ENCODE measurements at places on chromosomes 11 and 22. TPM values are rescaled to one million over a fixed set of nuclear protein-coding genes. Genes with fewer than 3 reads are reported as not detected.
A peak's percentile ranks its signal among the peaks of the same experiment; 100 is the strongest.

GRCh38 chr11:64734811-64735724 lies 8.9 kb downstream of the RASGRP2 start:
- no peak for DNase-seq

DNA sequence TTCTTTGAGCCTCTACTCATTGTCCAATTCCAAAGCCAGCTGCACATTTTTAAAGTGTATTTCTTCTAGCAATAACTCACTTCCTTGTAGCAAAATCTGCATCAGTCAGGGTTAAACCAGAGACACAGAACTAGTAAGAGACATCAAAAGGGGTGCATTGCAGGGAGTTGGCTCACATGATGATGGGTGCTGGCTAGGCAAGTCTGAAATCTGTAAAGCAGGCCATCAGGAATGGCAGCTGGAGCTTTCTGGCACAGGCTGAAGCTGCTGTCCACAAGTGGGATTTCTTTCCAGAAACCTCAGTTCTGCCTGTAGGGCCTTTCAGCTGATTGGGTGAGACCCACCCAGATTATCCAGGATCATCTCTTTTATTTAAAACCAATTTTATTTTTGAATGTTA lies 698.1 kb downstream of the NTM start:
- no peak for DNase-seq

DNA sequence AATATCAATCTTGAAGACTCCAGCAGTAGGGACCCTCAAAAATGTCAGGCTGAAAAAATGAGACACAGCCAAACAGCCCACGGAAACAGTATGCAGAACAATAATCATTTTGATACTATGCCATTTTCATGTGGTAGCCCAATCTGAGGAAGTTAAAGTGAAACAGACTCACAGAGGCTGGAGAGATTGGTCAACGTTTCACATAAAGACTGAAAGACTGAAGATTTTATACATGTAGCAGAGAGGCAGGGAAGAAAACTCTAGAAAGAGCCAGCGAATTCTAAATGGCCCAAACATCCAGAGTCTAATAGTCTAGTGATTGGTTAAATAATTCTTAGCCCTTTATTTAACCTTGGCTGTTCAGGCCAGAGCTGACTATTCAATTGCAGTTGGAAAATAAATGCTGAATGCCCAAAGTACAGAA lies 49.4 kb downstream of the MAML2 start:
- peak; percentile 41 for DNase-seq

GRCh38 chr11:9176136-9176535 lies 84.7 kb upstream of the SCUBE2 start:
- DNase-seq, result no peak

DNA sequence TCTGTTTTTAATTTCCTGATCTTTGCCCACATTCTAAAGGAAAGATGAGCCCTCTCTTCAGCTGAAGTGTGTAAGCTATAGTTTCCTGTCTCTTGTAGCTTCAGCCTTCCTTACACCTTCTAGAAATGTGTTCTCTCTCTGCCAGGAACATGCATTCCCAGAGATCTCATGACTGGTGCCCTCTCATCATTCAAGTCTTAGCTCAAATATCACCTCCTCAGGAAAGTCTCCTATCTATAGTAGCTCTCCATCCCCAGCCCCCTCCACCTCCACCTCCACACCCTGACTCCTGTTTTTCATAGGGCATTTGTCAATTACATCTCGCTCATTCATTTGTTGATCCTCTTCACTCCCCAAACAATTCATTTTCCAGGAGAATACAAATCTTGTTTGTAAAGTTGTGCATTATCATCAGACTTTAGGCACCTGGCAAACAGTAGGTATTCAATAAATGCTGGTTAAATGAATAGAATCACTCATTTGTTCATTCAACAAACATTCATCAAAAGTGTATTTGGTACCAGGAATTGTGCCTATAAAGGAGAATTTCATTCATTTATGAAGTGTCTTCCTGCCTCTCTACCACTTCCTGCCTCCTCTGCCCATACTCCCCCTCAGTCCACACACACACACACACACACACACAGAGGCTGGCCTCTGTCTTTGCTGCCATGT lies 160.3 kb downstream of the BBOX1 start:
- no peak for DNase-seq

- DNase-seq, result no peak
Measured at GRCh38 chr22:35128637-35129036, 62.7 kb downstream of the ISX start.

GRCh38 chr11:76257074-76257719 lies 50.9 kb upstream of the WNT11 start:
- no peak for DNase-seq

DNA sequence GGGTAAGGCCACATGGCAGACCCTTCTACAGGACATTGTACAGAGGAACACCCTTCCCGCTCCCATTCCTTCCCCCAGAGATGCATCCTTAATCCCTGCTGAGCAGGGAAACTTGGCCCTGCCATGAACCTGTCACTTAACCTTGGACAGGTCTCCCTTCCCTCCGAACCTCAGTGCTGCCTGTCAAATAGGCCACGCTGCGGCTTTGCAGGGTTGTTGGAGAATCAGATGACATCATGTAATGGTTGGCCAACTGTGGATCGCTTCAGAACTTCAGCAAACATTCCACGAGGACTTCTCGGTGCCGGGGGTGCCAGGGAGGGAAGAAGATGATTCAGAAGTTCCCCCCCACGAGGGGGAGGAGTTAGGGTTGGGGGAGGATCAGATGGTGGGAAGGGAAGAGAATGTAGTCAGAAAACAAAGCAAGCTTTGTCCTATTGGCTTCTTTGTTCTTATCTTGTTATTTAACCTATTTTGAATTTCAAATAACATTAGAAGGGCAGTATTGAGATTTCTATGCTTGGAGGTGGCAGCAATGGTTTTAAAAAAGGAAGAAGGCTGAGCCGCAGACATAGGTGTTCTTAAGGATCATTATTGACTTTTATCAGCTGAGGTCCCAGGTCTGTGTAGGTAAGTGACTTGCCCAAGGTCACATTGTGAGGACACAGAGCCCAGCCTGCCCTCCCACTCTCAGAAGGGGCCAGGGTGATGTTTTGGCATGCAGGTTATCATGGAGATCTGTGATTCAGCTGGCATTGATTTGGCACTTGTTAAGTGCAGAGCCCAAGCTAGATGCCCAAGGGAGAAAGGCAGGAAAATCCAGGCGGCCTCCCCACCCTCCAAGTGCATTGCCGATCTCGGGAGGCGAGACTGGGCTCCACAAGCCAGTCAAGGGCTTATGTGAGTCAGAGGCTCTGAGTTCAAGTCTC lies 3.1 kb downstream of the CDC42EP1 start:
- peak; percentile 93 for DNase-seq

- DNase-seq, result no peak
Measured at GRCh38 chr11:92828556-92828955, 140.9 kb upstream of the MTNR1B start.

DNA sequence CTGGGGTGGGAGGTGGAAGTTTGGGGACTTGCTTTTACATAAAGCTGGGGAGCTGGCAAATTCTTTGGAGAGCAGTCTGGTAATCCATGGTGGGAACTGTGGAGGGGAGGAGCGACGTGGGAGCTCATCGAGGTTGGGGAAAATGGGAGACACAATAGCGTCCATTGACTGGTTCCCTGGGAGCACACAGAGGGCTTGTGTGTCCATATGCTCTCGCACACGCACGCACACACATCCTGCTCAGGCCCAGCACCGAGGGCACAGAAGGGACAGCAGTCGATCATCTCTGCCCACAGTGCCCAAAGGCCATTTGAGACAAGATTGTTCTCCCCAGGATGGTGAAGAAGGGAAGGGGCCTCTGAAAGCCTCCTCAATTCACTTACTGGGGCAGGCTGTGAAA lies 53.7 kb downstream of the FBXO7 start:
- no peak for DNase-seq

DNA sequence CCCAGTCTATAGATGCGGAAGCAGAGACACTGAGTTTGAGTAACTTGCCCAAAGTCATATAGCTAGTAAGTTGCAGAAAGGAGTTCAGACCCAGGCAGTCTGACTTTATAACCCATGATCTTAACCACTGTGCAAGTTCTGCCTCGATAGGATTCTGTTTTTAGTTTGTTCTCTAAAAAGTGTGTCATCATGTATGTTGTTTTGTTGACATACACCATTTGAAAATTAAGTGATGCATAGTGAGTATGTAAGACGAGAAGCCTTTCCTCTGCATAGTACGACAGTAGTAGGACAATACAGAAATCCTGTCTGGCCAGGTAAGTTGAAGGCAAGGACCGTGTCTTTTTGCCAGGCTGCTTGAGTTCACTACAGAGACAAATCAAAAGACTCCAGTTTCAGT lies 3.3 kb downstream of the ZC3H12C start:
- DNase-seq, result no peak

GRCh38 chr22:36182056-36182455 lies 19.6 kb downstream of the APOL4 start:
- DNase-seq, result no peak

DNA sequence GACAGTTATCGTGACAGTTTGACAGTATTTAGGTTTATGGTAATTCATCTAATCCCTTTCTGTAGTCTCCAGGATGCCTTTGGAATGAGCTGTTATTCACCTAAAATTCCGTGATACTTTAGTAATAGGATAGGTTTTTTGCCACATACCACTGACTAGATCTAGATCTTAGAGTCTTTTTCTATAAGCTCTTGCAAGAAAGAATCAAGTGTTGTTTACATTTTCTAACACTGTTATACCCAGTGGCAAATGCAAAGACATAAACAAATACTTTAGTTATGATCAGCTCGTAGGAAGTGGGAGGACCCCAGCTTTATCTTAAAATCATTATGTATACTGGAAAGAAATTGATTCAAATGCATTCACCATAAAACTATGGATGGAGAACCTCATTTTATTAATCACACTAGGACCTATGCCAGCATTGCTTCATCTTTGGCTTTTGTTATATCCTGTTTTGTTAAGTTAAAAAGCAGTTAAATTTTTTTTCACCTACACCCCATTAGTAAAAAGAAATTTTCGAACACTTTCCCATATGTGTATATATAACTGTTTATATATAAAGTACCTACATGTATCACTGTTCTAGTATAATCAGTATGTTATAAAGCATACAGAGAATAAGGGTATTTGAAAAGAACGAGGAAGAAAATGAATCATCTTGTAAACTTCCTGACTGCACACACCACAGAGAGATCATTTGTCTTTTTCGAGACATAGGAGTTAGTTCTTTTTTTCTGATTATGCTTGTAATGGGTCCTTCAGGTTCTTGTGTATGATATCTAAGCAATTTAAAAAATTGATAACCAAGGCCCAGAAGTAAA lies 60.9 kb downstream of the PDHX start:
- peak; percentile 76 for DNase-seq

DNA sequence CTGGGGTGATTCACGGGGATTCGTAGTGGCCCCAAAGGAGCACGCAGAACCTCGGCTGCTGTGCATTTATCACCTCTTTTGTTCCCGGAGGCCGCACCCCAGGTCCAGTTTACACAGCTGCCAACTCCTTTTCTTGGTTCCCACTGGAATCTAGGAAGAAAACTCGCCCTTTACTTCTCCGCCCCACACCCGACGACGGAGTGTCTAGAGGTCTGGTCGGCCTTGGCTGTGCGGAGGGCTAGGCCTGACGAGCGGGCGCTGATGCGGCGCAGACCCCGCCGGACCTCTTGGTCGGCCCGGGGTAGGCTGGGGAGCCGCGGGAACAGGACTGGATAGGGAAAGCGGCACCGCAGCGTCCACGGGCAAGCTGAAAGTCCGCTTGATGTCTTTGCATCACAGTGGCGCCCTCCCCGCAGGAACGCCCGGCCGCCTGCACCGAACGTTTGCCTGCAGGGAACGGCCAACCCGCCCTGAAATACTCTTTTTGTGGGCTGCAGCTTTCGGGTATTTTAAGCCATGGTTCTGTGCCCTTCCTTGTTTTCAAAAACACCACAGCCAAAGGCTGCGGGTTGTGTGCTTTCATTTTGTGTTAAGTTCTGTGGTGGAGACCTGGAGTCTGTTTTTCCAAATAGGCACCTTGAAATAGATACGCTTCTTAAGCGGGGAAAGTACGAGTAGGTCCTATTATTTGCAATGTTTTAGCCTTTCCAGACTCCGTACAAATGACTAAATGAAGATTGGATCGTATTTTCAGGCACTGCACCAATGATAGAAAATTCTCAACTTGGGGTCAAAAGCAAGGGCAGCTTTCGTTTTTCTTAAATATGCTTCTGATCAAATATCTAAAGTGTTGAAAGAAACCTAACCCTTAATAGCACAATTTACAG lies 829 bp upstream of the ZBED5 start:
- no peak for DNase-seq

- no peak for DNase-seq
Measured at GRCh38 chr11:65642014-65642671, 4.2 kb downstream of the SIPA1 start.

GRCh38 chr22:28808716-28809355 lies 8.5 kb upstream of the XBP1 start:
- no peak for DNase-seq

GRCh38 chr11:109267293-109268095 lies 154.5 kb upstream of the C11orf87 start:
- peak; percentile 28 for DNase-seq

DNA sequence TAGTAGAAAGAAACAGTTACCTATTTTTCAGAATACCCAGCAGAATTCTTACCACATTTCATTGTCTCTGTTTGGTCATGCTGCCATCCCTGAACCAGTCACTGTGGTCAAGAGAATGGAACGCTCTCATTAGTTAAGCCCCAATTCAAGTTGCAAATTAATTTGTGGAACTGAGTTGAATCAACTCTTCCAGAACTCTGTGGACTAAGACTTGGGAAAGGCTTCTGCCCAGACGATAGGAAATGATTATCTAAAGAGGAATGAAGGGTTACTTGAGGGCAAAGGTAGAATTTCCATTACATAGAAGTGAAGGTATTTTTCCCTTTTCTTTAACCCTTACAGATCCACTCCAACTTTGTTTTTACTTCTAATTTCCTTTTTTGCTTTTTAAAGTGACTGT lies 286.4 kb downstream of the DYNC2H1 start:
- DNase-seq, result peak; percentile 43

- DNase-seq, result no peak
Measured at GRCh38 chr11:113952588-113952987, 22.3 kb upstream of the HTR3A start.

DNA sequence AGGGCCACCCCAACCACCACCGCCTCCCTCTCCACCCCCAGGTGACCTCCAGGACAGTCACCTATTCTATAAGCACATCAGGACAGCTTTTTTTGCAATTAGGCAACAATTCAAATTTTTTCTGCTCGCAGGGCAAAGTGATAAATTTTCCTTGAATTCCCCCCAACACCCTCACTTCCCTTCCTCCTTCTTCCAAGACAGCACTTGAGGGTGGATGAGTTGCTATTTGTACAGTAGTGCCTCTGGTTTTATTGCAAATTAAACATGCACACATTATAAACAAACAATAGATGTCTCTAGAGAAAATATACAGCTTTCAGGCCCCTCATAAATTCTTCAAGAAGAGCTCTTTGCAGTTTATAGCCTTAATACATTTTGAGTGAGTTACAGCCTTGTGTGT lies 80.9 kb upstream of the USP47 start:
- DNase-seq, result no peak

The CRYBB1 gene
- total RNA-seq, result not detected

The RIN1 gene
- 82.1 TPM for total RNA-seq

The KRTAP5-2 gene
- not detected for total RNA-seq

The CFAP68 gene
- total RNA-seq, result 27.1 TPM

The INPP5J gene
- 0.06 TPM for total RNA-seq

The SSTR3 gene
- not detected for total RNA-seq

The CD6 gene
- total RNA-seq, result not detected

Measured in LHCN-M2 (cell line).